ENCODE measurements at places on chromosomes 7 and 10.
A peak's percentile ranks its signal among the peaks of the same experiment; 100 is the strongest.

DNA sequence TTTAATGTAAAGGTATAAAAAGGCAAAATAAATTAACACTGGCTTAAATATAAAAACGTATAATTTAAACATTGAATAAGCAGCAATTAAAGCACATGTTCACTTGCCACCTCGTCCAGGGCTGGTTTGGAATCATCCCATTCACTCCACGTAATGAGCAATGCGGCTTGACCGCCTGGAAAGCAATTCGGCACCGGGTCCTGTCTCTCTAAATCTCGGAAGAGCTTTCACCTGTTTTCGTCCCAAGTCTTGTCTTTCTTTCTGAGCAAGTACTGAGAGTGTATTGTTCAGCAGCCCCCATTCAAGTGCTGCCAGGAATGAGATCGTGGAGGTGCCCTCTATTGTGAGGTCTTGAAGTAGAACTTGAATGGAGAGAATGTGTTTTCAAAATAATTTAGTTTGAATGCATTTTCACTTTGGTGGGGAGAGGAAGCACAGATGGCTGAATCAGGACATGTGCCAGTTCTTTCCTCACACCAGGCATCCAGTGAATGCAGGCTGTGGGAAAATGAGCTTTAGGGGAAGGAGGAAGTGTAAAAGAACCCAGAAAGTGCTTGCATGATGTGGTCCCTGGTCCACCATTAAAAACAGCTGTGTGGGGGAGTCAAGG, 515.2 kb downstream of the REEP3 start:
- no peak for DNase-seq

- no peak for DNase-seq
These were observed 347.8 kb downstream of the ELMO1 start for GRCh38 chr7:37100735-37101331.

GRCh38 chr7:83161186-83161585, 1.5 kb downstream of the PCLO start:
- no peak for DNase-seq

GRCh38 chr7:41878309-41879295, 175.7 kb upstream of the INHBA start:
- DNase-seq = no peak

DNA sequence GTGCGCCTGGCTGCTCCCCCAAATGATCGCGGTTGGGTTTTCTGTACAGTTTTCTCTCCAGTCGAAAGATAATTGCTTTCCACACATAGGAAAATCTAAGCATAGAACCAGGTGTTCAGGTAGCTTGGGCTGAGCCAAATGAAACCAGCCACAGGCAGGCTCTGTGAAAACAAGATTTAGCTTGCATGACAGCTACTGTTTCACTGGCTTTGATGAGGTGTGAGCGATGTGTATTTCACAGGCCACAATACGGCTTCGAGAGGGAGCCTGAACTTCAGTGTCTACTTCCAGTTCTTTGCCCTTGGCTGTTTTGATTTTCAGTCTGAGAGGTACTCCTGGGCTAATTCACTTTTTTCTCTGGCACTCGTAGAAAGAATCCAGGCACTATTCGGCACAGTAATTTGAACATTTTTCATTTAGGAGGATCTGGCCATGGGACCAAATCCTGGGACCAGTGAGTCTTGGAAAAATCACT, 110.5 kb downstream of the JCAD start:
- DNase-seq = no peak

DNA sequence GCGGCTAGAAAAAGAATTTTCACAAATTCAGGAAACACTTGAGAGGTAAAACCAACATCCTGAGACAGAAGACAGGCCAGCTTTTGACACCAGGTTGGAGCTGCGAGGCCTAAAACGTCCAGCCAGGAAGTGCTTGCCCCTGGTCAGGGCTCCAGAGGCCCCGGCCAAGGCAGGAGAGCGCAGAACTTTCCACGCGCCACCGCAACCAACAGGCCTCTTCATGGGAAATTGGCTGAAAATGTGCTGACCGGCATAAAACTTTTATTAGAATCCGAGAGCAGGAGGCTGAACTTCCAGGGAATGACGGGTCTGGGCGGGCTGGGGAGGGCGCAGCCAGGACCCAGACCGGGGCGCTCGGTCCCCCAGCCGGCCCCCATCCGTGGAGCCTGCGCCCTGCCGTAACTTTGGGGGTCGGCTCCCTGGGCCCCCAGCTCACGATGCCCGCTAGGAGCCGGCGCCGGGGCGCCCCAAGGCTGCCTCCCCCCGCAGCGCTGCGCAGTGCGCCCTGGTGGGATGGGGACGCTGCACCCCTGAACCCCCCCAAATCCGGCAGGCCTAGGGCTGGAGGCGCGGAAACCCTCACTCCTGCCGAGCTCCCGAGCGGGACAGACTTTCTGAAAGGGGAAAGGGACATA, 414.0 kb upstream of the MKI67 start:
- DNase-seq = no peak

GRCh38 chr10:74901301-74901700, 74.9 kb downstream of the KAT6B start:
- no peak for DNase-seq

- DNase-seq = no peak
These were observed 5.5 kb downstream of the IGFBP3 start for GRCh38 chr7:45915606-45916005.

GRCh38 chr10:30364345-30365268, 15.5 kb upstream of the MTPAP start:
- no peak for DNase-seq

DNA sequence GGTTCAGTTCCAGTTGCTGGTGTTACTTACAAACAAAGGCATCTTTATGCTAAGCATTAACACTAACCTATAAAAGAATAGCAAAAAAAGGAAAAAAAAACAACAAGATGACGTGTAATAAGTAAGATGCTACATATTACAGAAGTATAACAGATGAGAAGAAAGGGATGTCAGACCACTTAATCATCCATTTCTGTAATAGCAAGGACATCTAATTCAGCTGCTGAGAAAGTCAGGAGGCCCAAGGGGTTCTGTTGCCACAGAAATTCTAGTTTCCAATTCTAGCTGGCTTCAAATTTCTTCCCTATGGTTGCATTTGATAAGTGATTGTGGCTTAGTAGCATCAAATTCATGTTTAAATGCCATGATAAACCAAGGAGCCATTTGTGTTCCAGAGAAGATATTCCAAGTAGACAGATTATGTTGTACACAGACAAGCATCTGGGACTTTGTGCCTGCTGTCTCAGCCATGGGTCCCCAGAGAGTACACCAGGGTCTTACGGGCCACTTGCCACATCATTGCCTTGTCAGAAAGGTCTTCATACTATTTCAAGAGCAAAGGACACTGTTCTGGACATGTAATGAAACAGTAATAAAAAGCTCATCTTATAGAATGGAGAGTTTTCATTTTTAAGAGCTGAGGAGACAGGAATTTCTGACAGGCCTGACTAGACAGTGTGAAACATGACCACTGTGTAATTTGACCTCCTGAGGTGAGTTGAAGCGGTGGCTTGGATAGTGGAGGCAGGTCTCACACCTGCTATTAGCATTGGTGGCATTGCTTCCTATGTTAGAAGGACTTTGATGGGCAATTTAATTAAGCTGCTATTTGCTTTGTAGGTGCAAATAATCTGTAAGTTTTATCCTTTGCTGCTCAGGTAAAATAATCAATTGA, 4.2 kb upstream of the ASB4 start:
- DNase-seq = no peak

DNA sequence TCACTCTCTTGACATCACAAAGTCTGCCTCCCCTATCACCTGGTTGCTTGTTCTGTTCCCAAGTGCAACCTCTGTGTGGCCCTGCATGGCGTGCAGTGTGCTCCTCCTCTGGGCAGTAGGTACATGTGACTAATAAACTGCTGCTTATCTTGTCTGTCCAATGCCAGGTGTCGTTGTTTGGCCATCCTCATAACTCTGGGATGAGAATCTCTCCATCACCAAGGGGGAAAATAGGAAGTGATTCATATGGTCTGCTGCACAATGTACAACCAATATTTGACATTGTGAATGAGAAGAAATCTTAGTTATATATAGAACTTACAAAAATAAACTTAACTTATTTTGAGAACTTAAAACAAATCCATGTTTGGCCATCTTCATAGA, 135.2 kb downstream of the INHBA start:
- DNase-seq = no peak

DNA sequence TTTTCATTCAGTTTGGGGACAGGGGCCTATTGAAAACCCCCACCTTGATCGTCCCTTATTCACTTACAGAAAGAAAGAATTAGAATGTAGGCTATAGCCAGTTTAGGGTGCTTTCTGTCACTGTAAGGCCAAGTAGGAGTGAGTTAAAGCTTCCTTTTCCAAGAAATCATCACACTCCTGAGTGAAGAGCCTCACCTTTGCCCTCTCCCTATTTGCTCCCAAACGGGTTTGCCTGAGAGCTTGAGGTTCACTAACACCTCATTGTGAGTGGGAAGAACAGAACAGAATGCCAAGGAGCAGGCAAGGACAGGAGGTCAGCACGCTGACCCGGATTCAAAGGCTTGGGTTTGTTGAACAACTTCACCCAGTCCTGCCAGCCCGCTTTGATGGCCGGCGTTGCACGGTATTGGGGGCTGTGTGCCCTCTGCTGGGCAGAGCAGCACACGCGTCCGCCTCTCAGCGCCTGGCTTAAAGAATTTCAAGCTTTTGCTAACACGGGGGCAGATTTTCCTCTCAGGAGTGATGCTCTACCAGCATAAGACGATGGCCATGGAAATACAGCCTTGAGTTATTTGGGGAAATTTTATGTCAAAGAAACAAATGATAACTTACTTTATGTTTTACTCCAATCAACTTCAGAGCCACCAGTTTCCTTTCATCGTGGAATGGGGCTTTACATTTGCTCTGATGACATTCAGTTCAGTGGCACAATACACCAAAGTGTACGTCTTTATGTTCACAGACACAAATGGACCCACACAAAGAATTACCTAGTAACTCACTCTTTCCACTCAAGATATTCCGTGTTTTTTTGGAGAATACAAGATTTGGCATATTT, 470.0 kb downstream of the SUGCT start:
- DNase-seq = no peak

- DNase-seq = peak; percentile 70
These were observed 2.7 kb downstream of the KCNIP2 start for GRCh38 chr10:101840741-101841453.

GRCh38 chr7:104878577-104878976, 135.4 kb upstream of the KMT2E start:
- no peak for DNase-seq

DNA sequence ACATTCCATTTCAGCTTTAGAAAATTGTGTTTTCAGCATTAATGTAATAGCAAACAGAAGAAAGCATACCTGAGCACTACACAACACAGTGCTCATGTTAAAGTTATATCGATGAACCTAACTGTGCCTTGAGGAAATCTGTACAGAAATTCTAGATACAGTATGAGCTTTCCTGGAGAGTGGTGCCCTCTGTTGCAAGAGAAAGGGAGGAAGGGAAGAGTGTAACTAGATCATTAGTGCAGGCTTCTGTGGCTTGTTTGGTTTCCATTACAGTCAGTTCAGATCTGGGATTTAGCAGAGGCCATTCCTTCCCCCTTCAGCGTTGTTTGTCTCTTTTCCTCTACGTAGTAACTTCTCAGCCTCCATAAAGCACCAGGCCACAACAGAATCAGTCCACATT, 139.7 kb downstream of the HTR7 start:
- DNase-seq = no peak

DNA sequence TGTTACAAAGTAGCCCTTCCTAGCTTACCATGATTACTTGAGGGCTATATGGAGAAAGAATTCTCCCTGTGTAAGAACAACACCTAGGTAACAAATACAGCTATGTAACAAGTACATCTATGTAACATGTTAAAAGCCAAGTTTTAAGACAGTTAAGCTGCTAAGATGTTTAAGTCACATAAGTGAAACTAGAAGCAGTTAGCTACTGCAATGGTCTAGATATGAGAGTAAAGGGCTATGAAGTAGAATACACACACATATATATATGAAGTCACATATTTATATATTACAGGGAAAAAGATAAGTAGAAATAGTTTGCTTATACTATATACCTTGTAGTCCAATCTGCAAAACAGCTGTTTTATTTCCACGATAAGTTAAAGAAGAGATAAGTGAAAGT, 14.4 kb downstream of the POT1 start:
- DNase-seq = no peak

- no peak for DNase-seq
These were observed 142.6 kb downstream of the SLC25A13 start for GRCh38 chr7:96179341-96179740.

DNA sequence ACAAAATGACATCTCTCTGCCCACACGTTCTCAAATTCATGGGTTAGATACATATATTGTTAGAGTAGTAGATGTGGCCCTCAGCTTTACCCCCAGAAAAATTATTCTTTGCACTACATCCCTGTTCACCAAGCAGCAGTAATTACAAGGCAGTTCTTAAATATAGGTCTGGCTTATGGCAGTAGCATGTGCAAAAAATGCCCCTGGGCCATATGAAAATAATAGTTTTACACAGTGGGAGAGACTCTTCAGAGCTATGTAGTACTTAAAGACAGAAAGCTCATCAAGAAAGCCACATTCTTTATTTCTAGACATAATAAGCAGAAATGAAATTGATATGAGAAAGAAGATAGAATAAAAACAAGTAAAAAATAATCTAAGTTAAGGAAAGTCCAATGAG, 196.3 kb upstream of the FOXP2 start:
- no peak for DNase-seq

DNA sequence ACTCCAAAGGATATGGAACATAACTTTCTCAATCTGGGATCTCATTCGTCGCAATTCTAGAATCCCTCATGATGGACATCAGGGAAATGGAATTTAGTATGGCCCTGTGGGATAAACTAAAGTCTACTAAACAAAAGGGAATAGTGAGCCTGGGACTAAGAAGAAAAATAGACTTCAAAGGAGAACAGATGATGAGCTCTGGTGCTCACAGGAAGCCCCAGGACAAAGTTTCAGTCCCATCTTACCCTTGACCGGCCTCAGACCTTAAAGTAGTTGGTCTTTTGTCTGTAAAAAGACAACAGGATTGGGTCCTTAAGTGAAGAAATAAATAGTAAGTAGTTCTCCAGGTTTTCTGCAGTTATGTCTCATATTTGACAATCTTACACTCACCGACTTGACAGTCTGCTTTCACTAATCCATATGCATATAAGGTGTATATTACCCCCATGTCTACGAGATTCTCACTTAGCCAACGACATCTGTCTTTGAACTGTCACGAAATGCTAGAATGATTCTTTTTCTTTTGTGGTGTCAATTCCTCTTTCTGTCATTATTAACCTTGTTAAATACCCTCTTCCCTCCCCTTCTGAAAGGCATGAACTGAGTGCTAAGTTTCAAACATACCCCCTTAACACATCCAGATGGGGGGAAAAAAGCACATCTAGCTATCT, 10.9 kb upstream of the IKZF1 start:
- DNase-seq = no peak

DNA sequence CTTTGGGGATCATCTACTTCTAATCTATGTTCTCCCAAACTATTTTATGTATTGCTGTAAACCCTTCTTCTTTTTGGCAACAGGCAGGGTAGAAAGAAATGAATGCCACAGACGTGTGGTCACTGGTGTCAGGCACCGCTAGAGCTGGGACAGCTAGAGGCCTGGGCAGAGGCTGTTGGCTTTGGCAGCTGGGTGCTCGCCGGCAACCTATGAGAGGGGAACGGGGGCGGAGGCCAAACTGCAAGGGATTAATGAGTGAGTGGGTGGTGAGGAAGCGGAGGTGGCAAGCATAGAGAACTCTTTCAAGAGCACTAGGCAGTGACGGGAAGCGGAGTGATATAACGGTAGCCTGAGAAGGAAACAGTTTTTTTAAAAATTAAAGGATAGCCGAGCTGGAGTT, 78.5 kb downstream of the CREB5 start:
- DNase-seq = no peak

- no peak for DNase-seq
These were observed 6.8 kb downstream of the TACR2 start for GRCh38 chr10:69409968-69410367.

- DNase-seq = no peak
These were observed 39.9 kb upstream of the SMNDC1 start for GRCh38 chr10:110344622-110345021.

Data from activated T-helper 2 cell treated with anti-CD3 and anti-CD28 coated beads, Interferon-gamma antibody, Interleukin-2, Interleukin-4, amounts not matched to agents 10 μg/mL and 5 μg/mL and 100 μg/mL, durations not matched to agents 14 hours and 24 hours and 36 hours (primary cell).